ENCODE measurements at places on chromosomes 16 and 17. TPM values are rescaled to one million over a fixed set of nuclear protein-coding genes. Genes with fewer than 3 reads are reported as not detected.

GRCh38 chr17:15431196-15431595, 36.2 kb downstream of the CDRT4 start:
- no peak for DNase-seq

Gene TAC4
- total RNA-seq: not detected

DNA sequence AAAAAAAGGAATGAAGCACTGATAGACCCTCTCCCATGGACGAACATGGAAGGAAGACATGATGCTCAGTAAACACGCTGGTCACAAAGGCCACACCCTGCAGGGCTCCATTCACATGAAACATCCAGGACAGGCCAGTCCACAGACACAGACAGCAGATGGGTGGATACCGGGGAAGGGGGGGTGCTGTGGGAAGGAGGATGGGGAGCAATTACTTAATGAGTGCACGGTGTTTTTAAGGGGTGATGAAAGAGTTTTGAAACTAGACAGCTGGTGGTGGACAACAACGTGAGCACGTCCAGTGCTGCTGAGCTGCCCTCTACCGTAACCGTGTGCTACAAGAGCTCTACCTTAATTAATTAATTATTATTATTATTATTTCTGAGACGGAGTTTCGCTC, 6.0 kb upstream of the SLC16A3 start:
- DNase-seq: no peak

- DNase-seq: no peak
Measured at GRCh38 chr16:4566144-4566543, 10.0 kb downstream of the C16orf96 start.

Gene ACAP1
- total RNA-seq: 6.8 TPM

DNA sequence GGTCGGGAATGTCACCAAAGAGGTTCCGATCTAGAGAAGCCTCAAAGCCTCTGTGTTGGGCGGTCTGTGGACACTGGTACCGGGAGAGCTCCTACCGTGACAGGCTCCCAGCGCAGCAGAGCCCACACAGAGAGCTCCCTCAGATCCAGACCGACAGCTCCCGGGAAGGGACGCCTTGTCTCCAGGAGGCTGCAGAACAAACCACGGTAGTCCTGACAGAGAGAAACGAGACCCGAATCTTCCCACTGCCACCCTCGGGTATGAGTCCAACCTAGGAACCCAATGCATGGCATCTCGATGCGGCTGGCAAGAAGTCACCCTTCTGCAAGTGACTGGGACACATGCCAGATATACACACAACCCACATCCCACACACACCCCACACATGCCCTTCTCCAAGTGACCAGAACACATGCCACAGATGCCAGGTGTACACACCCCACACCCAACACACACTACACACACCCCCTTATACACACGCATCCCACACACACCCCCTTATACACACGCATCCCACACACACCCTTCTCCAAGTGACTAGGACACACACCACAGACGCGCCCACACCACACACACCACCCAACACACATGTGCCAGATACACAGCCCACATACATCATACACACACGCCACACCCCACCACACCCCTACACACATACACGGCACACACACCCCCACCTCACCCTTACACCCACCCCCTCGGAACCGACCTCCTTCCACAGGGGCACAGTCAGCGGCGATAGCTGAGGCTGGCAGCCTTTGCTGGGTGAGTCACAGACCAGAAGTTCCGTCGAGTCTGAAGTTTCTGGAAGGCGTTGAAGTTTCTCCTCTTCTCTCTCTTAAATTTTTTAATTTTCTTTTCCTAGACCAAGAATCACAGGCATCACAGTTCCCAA, 15.9 kb upstream of the CYTH1 start:
- DNase-seq: no peak

Measured in thoracic aorta (tissue), 2 donors.